Stomach (tissue), 19 donors: ENCODE measurements at places on chromosomes 1 and 21. TPM values are rescaled to one million over a fixed set of nuclear protein-coding genes. Genes with fewer than 3 reads are reported as not detected.

Gene RGS18
- 2.5 TPM for total RNA-seq

DNA sequence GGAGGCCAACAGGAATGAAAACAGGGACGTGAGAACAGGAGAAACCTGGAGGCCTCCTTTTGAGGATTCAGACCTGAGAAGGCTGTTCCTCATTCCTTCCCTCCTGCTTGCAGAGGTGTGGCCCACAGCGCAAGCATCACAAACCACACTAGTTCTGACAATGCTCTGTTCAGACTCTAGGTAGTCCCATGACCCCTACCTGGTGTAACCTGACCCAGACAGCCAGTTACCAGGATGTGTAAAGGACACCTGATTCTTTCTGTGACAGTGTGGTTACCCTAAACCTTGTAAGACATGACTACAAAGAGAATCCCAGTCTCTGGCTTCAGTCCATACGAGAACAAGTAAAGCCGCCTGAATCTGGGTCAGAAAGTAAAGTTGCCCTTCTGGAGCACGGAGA lies 3.2 kb downstream of the MECR start:
- H3K4me1 ChIP-seq: peaks cover 22% of the 10 kb centered on the region
- H3K4me3 ChIP-seq: no peak overlapping the region
- H3K36me3 ChIP-seq: peaks cover 34% of the 10 kb centered on the region
- H3K27ac ChIP-seq: no peak overlapping the region
- DNase-seq: peak; percentile 23

DNA sequence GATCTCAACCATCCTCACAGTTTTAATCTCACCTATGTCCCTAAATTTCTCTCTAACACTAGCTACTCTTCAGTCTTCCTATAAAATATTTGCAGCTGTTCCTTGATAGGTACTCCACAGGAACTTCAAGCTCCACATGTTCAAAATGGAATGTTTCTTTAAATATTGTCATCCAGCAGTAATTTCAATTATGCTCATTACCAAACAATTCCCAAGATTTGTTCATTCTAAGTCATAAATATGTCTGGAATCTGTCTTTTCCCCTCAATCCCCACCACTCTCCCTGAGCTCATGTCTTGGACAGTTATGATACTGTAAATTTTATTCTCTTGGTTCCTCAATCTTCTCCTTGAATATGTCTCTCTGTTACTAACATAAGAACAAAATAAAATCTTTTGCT lies 214.4 kb downstream of the NRIP1 start:
- no peaks in the 10 kb centered on the region for H3K4me1 ChIP-seq
- no peak overlapping the region for H3K27ac ChIP-seq
- H3K36me3 ChIP-seq: no peaks in the 10 kb centered on the region
- DNase-seq: no peak
- H3K4me3 ChIP-seq: no peak overlapping the region

Gene TRPM2
- 1.3 TPM for total RNA-seq

Gene XCL2
- total RNA-seq: not detected

GRCh38 chr1:228097333-228098081 lies 5.6 kb downstream of the C1orf35 start:
- no peak for DNase-seq
- H3K27ac ChIP-seq: no peak overlapping the region
- H3K4me3 ChIP-seq: no peak overlapping the region
- peaks cover 71% of the 10 kb centered on the region for H3K36me3 ChIP-seq
- H3K27me3 ChIP-seq: no peaks in the 10 kb centered on the region

Gene RHD
- total RNA-seq: not detected

GRCh38 chr1:31647106-31647505 lies 2.4 kb upstream of the PEF1 start:
- H3K27ac ChIP-seq: no peak overlapping the region
- H3K27me3 ChIP-seq: no peaks in the 10 kb centered on the region
- peaks cover 40% of the 10 kb centered on the region for H3K4me1 ChIP-seq
- no peak for DNase-seq
- H3K36me3 ChIP-seq: no peaks in the 10 kb centered on the region

DNA sequence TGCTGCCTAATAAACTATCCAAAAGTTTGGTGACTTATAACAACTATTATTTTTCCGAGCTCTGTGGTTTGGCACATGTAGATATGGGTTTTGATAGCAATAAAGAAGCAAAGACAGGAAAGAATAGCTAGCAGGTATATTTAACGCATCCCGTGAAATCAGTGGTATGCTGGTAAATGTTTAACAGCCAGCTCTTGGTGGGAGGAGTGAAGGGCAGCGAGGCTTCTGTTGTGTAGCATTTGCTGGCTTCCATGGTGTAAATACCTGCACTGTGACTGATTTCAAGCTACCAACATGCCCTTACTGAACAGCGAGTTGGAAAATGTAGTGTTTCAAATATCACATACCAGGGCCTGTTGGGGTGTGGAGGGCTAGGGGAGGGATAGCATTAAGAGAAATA lies 291.0 kb downstream of the PRDM2 start:
- no peak overlapping the region for H3K27ac ChIP-seq
- H3K4me1 ChIP-seq: no peaks in the 10 kb centered on the region
- DNase-seq: no peak
- no peaks in the 10 kb centered on the region for H3K27me3 ChIP-seq

Gene DNASE2B
- total RNA-seq: not detected

GRCh38 chr1:86741947-86742572 lies 37.7 kb downstream of the SH3GLB1 start:
- peaks cover 76% of the 10 kb centered on the region for H3K36me3 ChIP-seq
- peak; percentile 47 for DNase-seq
- no peaks in the 10 kb centered on the region for H3K27me3 ChIP-seq
- H3K27ac ChIP-seq: no peak overlapping the region
- peaks cover 21% of the 10 kb centered on the region for H3K4me1 ChIP-seq
- no peak overlapping the region for H3K4me3 ChIP-seq

DNA sequence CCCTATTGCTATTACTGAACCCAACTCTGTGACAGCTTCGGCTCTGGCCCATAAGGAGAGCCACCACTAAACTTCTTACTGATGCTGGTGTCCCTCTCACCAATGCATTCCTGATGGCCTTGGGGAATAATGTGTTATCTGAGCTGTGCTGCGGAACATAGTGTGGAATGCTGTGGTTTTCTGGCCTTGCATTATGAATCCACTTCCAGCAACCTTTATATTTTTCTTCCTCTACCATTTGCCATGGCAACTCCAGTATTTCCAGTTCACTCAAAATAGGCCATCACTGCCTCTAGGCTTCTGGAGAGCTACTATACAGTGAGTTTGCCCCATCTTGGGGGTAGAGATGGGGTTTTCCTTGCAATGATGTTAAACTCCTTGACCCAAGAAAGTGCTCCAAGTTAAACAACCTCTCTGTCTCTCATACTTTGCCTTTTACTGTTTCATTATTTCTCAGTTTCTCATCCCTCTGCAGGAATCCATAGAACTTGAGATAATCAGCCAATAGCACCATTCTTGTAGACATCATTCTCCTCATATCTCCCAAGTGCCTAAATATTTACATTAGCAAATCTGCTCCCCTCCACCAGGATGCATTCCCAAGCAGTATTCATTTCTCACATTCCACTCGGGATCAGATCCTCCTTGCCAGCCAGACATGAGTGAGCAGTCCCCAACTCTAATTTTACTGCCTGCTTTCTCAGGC lies 11.1 kb upstream of the RAVER2 start:
- no peak for DNase-seq
- no peaks in the 10 kb centered on the region for H3K36me3 ChIP-seq
- H3K27me3 ChIP-seq: no peaks in the 10 kb centered on the region
- H3K27ac ChIP-seq: no peak overlapping the region
- H3K4me1 ChIP-seq: no peaks in the 10 kb centered on the region
- no peak overlapping the region for H3K4me3 ChIP-seq

DNA sequence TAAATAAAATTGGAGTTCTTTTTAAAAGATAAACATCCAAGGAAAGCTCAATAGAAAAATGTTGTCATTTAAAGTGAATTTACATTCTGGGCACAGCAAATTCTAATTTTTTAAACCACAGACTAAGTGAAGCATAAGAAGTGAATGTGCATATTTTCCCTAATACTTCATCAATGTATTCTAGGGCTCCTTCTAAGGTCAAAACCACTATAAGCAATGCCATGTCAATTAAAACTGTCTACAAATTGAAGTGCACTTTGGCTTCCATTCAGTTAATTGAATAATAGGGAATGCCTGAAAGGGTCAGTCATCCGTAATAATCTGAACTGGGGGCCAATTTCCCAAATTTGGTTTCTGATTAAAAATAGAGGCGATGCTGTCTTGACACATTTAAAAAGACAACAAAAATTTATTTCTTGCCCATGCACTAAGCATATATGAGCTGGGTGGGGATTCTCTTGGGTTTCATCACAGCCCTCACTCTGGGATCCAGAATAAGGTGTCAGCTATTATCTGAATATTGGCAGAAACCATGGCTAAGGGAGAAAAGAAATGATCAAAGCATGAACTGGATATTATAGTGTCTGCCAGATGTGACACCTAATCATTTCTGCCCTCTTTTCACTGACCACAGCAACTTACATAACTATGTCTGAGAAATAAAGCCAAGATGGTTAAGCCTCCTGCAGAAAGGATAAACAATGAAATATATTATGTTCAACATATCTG lies 660.6 kb upstream of the B3GALT2 start:
- H3K4me3 ChIP-seq: no peak overlapping the region
- no peaks in the 10 kb centered on the region for H3K27me3 ChIP-seq
- no peaks in the 10 kb centered on the region for H3K36me3 ChIP-seq
- no peaks in the 10 kb centered on the region for H3K4me1 ChIP-seq
- H3K27ac ChIP-seq: no peak overlapping the region
- no peak for DNase-seq

DNA sequence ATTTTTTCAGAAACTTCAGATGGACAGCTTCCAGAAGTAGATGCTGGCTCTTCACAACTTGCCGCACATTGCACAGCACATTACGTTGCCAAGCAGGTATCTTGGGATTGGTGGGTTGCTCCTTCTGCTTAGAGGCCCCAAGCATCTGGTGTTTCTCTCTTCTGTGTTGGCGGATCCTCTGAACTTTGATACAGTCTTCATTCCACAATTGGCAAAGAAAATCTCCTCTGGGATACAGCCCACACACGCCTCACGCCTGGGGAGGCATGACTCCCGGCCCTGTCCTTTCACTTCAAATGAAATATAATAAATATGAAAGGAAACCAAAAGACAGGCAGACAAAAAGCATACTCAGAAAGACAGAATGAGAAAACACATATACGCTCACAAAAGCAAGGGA lies 72.3 kb upstream of the PPP2R5A start:
- DNase-seq: no peak
- H3K27ac ChIP-seq: no peak overlapping the region
- H3K36me3 ChIP-seq: no peaks in the 10 kb centered on the region
- H3K4me1 ChIP-seq: peaks cover 4% of the 10 kb centered on the region
- H3K4me3 ChIP-seq: no peak overlapping the region

Gene TNFRSF4
- not detected for total RNA-seq

DNA sequence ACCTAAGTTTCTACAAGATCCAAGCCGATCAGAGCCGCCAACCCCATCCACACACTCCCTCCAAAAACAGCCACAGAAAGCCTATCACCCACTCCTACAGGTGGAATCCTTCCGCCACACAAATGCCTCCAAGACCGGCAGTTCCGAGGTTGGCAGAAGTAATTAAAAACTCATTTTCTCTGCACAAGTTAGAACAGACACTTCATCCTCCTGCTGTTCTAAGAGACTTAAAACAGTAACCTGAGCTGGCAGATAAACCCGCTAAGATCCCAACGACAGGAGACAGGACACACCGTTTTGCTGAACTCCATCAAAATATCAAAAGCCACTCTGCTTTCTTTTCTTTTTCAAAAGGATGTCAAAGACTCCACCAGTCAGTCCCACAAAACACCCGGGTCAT lies 2.8 kb downstream of the SSBP3 start:
- H3K36me3 ChIP-seq: peaks cover 33% of the 10 kb centered on the region
- H3K4me3 ChIP-seq: peak overlapping the region; percentile 94
- H3K27me3 ChIP-seq: no peaks in the 10 kb centered on the region
- H3K4me1 ChIP-seq: peaks cover 85% of the 10 kb centered on the region
- H3K27ac ChIP-seq: peak overlapping the region; percentile 45
